ENCODE measurements at places on chromosomes 16 and 17.

- no peak for DNase-seq
Measured at GRCh38 chr17:81572563-81573168, 20.5 kb upstream of the FAAP100 start.

- no peak for DNase-seq
Measured at GRCh38 chr17:34151102-34151501, 104.0 kb upstream of the CCL2 start.

GRCh38 chr16:30340621-30341020 is 14.5 kb downstream of the CD2BP2 start:
- DNase-seq = peak; percentile 53

GRCh38 chr17:47317119-47317518 is 6.6 kb upstream of the EFCAB13 start:
- no peak for DNase-seq

GRCh38 chr17:81453712-81454111 is 58.5 kb downstream of the BAHCC1 start:
- no peak for DNase-seq

- DNase-seq = no peak
Measured at GRCh38 chr17:50830352-50830751, 5.0 kb upstream of the WFIKKN2 start.

GRCh38 chr16:53953336-53953735 is 249.4 kb downstream of the FTO start:
- no peak for DNase-seq

DNA sequence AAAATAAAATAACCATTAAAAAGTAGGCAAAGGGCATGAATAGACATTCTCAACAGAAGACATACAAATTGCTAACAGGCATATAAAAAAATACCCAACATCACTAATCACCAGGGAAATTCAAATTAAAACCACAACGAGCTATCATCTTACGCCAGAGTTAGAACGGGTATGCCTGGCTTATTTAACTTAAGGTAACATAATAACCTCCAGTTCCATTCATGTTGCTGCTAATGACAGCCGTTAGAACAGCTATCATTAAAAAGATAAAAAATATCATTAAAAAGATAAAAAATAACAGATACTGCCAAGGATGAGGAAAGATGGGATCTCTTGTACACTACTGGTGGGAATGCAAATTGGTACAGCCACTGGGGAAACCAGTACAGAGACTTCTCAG is 89.3 kb downstream of the GAS7 start:
- no peak for DNase-seq

GRCh38 chr16:53986793-53987192 is 282.8 kb downstream of the FTO start:
- no peak for DNase-seq

- no peak for DNase-seq
Measured at GRCh38 chr17:68737761-68738443, 136.7 kb upstream of the FAM20A start.

DNA sequence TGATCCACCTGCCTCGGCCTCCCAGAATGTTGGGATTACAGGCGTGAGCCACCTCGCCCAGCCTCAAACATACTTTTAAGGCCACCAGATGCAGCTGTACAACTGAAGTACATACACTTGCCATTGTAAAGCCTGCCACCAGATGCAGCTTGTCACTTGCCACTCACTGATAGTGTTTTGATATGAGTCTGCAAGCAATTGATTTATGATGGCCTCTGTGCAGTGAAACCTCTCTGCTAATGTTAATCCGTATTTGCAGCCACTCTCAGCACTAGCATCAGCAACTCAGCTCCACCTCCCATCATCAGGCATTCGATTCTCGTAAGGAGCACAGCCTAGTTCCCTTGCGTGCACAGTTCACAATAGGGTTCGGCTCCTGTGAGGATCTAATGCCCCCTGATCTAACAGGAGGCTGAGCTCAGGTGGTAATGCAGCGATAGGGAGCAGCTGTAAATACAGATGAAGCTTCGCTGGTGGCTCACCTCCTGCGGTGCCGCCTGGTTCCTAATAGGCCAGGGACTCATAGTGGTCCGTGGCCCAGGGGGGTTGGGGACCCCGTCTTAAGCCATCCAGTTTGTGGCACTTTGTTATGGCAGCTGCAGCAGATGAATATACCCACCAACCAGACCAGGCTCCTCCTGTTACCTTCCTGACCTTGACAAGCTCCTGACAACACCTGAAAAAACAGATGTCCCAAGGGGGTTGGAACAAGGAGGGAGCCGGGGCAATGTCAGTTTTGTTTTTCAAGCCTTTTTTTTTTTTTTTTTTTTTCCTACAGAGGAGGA is 1.3 kb upstream of the HERPUD1 start:
- DNase-seq = no peak

DNA sequence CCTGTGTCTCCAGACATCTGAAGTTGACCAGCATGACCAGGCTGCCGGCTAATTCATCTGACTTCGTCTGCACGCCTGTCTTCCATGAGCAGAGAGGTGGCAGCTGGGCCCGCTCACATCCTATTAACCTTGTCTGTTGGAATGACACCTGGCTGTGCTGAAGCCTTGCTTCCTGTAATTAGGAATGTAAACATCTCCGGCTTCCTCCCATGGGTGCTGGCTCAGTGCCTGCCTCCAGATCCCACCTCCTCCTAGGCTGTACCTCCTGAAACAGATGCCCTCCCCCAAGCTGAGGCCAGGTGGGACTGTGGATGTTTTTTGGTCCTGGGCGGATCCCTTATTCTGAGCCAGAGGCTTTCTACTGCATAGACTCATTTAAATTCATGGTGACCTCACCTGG is 296.3 kb downstream of the HS3ST4 start:
- no peak for DNase-seq

DNA sequence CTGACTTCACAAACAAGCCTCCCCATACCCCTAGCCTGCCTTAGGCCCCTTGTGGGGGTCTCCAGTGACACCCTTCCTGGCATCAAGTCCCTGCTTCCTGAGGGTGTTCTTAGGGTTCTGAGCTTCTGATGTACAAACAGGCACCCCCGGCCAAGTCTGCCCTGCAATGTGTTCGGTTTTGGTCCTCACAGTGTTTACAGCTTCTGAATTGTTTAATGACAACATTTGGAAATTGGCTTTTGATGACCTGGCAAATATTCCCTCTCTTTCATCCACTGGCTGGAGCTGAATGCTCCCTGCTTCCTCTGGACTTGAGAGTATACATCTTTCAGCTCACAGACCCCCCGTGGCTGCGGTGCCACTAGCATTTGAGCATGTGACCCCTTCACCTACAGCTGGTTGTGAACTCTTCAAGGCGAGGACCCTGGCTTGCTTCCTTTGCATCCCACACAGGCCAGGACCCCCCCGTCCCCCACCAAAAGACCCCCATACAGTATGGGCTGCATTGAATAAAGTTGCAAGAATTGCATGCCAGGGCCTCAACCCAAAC is 180.8 kb downstream of the KATNIP start:
- DNase-seq = no peak

- peak; percentile 7 for DNase-seq
Measured at GRCh38 chr16:6483469-6484033, 849.1 kb upstream of the RBFOX1 start.

DNA sequence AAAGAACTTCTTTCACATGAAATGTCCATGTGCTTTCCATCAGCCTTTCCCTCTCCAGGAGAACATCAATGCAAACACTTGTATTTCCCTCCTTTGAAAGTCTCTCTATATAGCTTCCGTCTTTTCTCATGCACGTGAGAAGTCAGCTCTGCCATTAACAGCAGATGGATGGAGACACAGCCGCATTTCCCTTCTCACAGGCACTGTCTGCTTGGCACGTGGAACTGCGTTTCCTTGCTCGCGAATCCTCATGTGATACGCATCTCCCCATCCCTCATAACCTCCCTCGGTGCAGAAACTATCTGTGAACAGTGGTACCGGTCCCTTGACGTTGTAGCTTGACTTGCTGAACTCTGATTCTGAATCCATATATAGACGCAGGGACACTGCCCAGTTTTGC is 717.0 kb upstream of the RBFOX1 start:
- DNase-seq = no peak

GRCh38 chr17:74571621-74572270 is 4.4 kb upstream of the CD300H start:
- no peak for DNase-seq

DNA sequence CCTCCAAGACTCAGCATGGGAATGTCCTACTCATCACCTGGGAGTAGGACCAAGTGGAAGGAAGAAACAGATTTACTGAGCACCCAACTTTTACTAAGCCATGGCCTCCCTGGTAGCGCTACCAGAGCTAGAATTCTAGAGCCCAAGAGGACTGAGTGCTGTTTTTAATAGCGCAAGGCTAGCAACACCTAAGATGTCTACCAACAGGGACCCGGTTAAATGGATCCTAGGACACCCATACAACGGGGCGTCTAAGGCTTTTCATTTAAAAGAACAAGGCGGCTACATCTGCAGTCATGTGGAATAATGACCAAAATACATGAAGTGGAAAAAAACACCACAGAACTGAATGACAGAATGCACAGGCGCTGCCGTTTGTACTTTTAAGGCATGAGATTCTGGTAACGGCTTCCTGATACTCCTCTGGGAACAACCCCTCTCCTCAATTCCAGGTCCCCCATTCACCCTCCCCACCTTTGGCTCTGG is 5.1 kb downstream of the GGA2 start:
- no peak for DNase-seq

DNA sequence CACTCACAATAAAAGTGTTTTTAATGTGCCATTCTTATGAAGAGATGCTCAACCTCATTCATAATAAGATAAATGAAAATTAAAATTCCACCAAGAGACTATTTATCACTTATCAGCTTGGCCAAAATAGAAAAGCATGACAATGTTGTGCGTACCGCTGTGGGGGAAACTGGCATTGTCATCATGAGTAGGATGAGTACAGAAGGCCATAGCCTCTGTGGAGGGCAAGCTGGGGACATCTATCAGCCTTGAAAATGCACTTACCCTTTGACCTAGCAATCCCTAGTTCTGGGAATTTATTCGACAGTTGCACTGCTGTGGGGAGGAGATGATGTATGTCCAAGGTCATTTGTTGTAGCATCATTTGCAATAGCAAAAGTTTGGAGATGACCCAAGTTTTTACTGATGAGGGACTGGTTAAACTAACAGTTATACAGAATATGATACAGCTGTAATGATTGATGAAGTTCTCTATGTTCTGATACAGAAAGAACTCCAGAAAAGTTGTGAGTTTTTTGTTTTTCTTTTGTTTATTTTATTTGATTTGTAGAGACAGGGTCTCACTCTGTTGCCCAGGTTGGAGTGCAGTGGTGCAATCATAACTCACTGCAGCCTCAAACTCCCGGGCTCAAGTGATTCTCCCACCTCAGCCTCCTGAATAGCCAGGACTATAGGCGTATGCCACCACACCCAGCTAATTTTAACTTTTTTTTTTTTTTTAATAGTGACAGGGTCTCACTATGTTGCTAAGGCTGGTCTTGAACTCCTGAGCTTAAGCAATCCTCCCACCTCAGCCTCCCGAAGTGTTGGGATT is 13.7 kb upstream of the PRKCB start:
- DNase-seq = no peak

- DNase-seq = no peak
Measured at GRCh38 chr17:17252149-17252661, 15.2 kb upstream of the FLCN start.

GRCh38 chr17:81002409-81003361 is 11.0 kb downstream of the CHMP6 start:
- peak; percentile 24 for DNase-seq

DNA sequence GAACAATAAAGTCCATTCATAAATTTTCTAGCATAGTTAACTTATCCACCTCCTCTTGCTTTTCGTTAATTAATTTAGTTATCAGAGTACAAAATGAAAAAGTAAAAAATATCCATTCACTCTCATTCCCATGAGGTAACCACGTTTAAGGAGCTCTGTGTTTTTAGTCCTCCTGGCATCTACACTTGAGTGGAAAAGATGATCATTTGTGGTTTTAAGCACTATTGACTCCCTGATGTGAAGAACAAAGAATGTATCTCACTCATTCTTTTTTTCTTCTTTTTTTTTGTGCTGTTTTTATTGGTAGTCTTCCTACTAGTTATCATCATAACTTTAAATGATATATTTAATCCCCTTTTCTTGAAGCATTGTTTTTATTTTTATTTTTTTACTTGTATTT is 26.1 kb downstream of the QPRT start:
- no peak for DNase-seq

DNA sequence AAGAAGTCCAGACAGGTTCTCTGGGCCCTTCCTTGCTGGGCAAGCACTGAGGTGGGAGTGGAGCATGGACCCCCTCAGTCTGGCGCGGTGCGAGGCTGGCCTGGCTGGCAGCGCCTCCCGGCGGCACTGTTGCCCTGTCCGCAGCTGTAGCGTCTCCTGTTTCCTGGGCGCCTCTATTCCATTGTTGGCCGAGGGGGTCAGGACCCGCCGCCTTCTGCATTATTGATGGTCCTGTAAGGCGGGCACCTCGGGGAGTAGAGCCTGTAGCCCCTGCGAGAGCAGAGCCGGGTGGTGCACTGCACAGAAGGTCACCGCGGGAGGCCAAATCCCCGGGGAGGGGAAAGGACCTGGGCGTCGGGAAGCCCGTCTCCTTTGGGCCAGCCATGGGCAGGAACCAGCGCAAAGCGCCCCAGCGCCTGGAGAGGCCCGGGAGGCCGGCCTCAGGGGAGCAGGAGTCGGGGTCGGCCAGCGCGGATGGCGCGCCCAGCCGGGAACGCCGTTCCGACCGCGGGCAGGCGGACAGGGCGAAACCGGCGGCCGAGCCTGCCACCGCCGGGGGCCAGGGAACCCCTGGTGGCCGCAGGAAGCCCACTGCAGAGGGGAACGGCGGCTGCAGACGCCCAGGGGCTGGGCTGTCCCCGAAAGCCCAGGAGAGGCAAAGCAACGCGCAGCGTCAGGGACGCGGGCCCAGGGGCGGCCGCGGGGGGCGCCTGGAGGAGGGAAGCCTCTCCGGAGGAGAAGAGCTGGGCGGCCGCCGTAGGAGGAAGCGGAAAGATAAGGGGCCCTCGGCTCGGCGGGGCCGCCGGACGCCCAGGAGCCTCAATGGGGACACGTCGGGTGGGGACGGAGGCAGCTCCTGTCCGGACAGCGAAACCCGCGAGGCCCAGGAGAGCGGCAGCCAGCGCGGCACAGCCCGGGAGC is at the start of gene MYO15B:
Gene MYO15B, plus strand, starts transcription at position 126 of the 921 bp plus-strand sequence. Its CDS starts 258 bp downstream, at position 384.
- no peak for DNase-seq

GRCh38 chr16:85675251-85675874 is 13.4 kb downstream of the GINS2 start:
- DNase-seq = no peak

- no peak for DNase-seq
Measured at GRCh38 chr16:84648595-84649510, 542 bp downstream of the KLHL36 start.

GRCh38 chr16:87816507-87817100 is 50.8 kb upstream of the KLHDC4 start:
- DNase-seq = no peak

- no peak for DNase-seq
Measured at GRCh38 chr16:82082543-82083244, 47.6 kb downstream of the HSD17B2 start.

DNA sequence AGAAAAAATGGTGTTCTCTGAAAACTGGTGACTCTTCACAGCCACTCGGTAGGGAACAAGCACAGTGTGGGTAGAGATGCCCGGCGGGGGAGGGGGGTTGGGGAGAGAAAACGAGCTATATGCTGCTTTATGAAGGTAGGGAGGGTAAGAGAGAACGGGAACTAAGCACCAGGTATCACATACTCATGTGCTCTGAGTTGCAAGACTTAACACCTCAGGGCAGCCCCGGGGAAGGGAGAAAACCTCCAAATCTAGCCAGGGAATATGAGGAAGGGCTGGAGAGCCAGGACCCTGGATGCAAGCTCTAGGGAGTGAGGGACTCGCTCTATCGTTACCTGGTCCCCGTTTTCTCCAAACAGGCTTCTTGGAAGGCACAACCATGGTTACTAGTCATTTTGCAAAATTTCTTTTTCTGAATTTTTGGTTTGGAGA is 35.3 kb downstream of the HIC1 start:
- DNase-seq = no peak
